RWPE2 (cell line): ENCODE measurements at places on chromosomes 5 and 9.

DNA sequence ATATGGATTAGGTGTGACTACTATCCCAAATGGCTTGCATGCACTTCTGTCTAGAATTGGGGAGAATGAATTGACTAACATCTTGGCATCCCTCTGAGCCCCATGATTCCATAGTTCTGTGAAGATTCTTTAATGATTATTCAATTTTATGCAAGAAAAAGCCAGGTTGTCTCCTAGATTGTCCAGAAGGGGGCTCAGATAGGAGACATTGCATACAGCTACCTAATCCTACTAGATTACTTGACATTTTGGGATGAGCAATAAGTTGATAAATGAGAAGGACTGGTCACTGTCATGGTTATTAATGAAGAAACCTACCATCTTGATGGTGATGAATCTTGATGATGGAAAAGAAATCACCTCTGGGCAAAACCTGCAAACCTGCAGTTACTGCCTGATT, 117.0 kb downstream of the CARTPT start:
- H3K36me3 ChIP-seq = no peaks in the 10 kb centered on the region
- no peak overlapping the region for H3K27ac ChIP-seq
- no peak overlapping the region for H3K4me3 ChIP-seq
- H3K27me3 ChIP-seq = no peaks in the 10 kb centered on the region
- DNase-seq = no peak
- no peaks in the 10 kb centered on the region for H3K4me1 ChIP-seq

DNA sequence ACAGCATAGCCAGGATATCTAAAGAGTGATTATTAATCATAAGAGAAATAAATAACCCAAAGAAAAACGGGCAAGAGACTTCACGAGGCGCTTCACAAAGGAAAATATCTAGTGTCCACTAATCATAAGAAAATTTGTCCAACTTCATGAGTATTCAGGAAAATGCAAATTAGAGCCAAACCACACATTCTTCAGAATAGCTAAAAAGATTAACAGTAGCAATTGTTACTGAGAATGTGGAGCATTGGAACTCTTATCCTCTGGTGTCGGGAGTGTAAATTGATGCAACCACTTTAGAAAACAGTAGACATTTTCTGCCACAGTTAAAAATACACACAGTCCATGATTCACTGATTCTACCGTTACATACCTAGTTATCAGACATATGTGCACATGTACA, 145.7 kb downstream of the CWC27 start:
- no peak overlapping the region for H3K27ac ChIP-seq
- no peaks in the 10 kb centered on the region for H3K4me1 ChIP-seq
- no peaks in the 10 kb centered on the region for H3K27me3 ChIP-seq
- H3K4me3 ChIP-seq = no peak overlapping the region

DNA sequence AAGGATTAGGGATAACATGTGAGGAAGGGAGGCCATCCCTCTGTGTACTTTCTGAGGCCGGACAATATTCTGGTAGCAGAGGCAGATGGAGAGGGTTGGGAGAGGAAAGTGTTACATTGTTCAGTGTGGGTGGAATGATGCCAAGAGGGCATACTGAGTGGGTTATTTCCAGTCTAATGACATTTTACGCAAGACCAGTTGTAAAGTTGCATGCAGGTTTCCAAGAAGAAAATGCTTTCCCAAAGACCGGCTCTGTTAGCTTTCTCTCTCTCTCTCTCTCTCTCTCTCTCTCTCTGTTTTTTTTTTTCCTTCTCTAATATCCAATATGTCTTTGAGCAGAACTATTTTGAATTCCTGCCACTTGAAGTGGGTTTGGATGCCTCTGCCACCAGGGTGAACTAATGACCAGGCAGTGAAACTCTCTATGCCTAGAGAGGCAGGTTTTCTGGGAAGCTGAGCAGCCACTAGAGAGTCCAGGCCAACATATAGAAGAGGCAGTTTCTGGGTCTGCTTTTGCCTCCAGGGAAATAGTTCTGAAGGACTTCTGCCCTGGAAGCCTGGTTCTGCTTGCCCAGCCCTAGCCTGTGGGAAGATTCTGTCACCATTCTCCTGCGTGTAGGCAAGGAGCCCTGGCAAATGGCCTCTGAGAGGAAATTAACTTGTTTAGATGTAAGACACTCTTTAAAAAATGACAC, 24.4 kb upstream of the ZNF366 start:
- H3K4me1 ChIP-seq = no peaks in the 10 kb centered on the region
- DNase-seq = no peak
- H3K4me3 ChIP-seq = no peak overlapping the region

DNA sequence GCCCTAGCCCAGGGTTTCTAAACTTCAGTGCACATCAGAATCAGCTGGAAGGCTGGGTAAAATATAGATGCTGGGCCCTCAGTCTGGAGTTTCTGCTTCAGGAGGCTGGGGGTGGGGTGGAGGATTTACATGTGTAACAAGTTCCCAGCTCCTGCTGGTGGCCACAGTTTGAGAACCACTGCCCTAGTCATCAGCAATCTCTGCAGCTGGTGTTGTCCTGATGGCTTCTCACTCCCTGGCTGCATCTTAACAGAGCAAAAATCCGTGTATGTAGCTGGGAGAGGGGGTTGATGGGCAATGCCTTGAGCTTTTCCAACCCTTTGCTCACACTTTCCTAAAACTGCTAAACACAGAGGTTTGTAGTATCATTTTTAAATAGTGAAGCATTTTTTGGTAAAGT, 186.0 kb upstream of the KLF9 start:
- no peaks in the 10 kb centered on the region for H3K27me3 ChIP-seq
- peaks cover 12% of the 10 kb centered on the region for H3K4me1 ChIP-seq
- no peak overlapping the region for H3K4me3 ChIP-seq
- H3K36me3 ChIP-seq = no peaks in the 10 kb centered on the region
- no peak for DNase-seq
- H3K27ac ChIP-seq = no peak overlapping the region

DNA sequence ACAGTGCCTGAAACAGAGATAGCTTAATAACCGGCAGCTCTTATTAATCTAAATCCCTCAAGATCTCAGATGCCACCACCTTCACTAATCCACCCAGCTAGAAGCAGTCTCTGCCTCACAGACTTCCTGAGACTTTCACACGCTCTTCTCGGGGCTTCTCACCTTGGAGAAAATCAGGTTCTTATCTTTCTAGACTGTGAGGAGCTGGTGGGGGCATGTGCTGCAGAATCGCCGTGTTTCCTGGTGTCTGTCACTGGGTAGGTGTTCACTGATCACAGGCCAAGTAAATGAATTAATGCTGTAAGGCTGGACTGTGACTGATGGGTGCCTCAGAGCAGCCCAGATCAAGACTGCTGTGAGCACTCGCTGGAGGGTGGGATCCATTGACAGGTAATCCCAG, 101.7 kb downstream of the PSD2 start:
- DNase-seq = no peak
- H3K4me1 ChIP-seq = no peaks in the 10 kb centered on the region
